B cell (primary cell): ENCODE measurements at places on chromosomes 4 and X. TPM values are rescaled to one million over a fixed set of nuclear protein-coding genes. Genes with fewer than 3 reads are reported as not detected.

GPR143 gene
- total RNA-seq, result not detected in 2 replicates

ODAM gene
- not detected in 2 replicates for total RNA-seq

GLRB gene
- total RNA-seq, result not detected in 2 replicates

DNA sequence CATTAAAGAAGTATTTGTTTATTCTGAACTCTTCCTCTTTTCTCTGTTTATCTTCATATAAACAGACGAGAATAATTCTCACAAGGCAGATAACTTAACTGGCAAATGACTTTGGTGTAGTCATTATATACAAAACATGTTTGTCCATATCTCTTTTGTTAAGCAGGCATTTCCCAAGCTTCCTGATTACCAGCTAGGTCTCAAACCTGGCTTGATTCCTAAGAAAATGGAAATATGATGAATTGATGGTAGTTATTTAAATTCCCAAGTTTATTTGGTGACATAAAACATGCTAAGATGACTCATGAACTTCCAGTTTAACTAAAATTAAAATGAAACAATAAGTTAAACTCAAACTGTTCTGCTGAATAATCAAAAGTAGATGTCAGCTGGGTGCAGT lies 96.8 kb downstream of the ARSJ start:
- H3K4me1 ChIP-seq, result no peaks in the 10 kb centered on the region
- H3K27ac ChIP-seq, result no peak overlapping the region
- H3K4me3 ChIP-seq, result no peak overlapping the region
- no peaks in the 10 kb centered on the region for H3K36me3 ChIP-seq

GRCh38 chrX:13955095-13955647 lies 74.5 kb downstream of the GEMIN8 start:
- H3K36me3 ChIP-seq, result no peaks in the 10 kb centered on the region
- H3K4me1 ChIP-seq, result no peaks in the 10 kb centered on the region
- no peaks in the 10 kb centered on the region for H3K27me3 ChIP-seq
- DNase-seq, result no peak

DNA sequence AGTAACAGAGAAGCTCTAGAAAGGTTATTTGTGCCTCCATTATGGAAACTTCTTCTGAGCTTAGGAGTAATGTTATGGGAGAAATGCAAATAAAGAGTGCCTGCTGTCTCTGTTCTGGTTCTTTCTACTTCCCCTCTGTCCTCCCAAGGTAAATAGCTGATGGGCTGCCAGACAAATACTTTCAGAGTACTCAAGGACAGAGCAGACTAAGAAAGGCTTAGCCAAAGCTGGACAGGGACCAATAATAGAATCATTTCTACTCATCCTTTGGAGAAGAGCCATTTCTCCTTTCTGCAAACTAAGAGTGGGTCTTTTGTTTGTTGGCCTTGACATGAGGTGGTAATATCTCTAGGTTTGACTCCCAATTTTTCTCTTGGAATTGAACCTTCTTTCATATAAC lies 136.1 kb downstream of the MID1IP1 start:
- H3K27ac ChIP-seq, result no peak overlapping the region
- no peak overlapping the region for H3K4me3 ChIP-seq
- H3K36me3 ChIP-seq, result no peaks in the 10 kb centered on the region
- no peak for DNase-seq
- H3K4me1 ChIP-seq, result no peaks in the 10 kb centered on the region
- no peaks in the 10 kb centered on the region for H3K27me3 ChIP-seq

DNA sequence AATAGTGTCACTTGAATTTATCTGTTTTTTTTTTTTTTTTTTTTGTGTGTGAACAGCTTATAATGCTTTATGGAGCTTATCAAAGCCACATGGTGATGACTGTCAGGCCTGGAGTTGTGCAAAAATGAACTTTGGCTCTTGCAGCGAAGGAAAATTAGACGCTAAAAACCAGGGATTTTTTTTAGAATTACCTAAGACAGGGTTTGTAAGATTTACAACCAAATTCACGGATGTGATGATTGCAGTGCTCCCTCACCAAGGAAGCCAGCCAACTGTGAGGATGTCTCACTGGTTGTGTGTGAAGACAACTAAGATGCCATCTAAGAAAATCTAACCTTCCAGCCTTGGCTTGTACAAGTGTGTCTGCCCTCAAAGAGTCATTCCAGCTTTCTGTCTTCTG lies 127.1 kb upstream of the SLC4A4 start:
- no peak overlapping the region for H3K27ac ChIP-seq
- no peaks in the 10 kb centered on the region for H3K27me3 ChIP-seq
